ENCODE measurements at places on chromosomes 6 and 20.
A peak's percentile ranks its signal among the peaks of the same experiment; 100 is the strongest.

- DNase-seq, result no peak
Measured at GRCh38 chr6:34571388-34571787, 15.3 kb upstream of the SPDEF start.

GRCh38 chr6:15254070-15254975 lies 8.5 kb downstream of the JARID2 start:
- DNase-seq, result no peak

DNA sequence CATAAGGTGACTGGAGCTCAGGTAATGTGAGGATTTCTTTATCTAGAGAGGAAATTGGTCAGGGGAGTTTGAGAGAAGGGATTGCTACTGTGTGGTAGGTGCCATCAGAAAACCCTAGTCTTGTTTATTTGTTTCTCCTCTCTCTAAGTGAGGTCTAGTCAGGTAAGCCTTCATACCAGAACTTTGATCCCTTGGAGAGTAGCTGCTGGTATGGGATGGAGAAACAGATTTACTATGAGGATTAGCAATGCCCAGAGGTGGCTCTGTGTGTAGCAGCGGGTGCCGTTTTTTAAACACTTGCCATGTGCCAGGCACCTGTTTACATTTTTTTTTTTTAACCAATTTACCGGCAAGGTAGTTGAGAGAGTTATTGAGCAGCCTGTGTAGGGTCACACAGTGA lies 19.5 kb downstream of the CMTR1 start:
- DNase-seq, result no peak

GRCh38 chr20:3687655-3688054 lies 5.8 kb upstream of the ADAM33 start:
- DNase-seq, result no peak

DNA sequence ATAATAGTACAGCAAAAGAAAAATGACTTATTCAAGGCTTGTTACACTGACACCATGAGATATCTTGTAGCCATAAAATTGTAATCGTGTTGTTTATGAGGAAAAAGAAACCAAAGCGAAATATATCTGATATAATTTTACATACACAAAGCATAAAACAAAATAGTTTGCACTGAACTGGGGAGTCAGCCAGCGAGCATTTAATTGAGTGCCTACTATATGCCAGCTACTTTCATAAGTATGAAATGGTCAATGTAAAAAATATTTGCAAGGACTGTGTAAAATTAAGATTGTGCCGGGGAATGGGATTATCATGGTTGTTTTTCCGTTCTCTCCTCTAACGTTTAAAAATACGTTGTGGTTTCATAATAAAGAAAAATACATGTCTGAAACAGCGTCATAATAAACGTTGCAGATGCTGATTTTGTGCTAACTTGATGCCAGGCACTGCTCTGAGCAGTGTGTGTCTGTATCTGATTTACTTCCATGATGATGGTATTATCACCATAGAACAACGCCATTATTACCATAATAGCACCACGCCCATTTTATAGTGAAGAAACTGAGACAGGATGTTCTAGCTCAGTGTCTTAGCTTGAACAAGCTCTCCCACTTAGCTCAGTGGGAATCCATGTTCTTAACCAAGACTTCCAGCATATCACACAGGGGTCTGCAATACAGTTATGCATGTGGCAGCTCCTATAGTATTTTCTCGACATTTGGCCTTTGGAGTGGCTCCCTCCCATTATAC lies 144.6 kb downstream of the BCAS1 start:
- no peak for DNase-seq

DNA sequence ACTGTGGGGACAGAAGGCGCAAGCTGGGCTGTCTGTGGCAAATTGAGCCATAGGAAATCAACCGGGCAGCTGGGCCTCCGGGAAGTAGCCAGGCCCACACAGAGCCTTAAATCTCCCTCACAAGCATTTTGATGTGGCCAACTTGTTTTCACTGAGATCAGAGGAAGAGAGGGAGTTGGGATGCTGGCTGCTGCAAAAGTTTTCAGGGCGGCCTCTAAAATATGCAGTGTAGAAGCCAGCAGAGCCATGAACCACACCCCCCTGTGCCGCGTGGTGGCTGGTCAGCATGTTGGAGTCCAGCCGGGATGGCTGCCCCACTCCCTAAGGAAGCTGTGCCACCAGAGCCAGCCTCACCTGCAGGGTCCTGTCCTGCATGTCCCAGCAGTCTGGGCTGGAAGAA lies 167.4 kb downstream of the CDC5L start:
- DNase-seq, result no peak

GRCh38 chr20:25308671-25309394 lies 60.9 kb downstream of the PYGB start:
- no peak for DNase-seq

DNA sequence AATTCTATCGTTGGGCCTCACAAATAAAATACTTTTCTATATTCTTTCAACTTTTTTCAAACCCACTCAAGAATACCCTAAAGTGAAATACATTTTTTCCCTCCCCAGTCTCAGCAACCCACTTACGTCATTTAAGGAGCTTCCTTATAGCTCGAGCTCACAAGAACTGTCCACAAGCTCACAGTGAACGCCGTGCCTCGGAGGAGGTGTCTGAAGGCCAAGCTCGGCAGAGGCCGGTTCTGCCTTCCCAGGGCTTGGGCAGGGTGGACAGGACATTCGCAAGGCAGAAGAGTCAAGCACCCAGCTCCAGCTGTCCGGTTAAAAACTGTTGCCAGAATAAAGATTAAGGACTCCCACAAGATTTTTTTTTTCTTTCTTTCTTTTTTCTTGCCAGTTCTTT lies 802.3 kb downstream of the QKI start:
- DNase-seq, result no peak

- DNase-seq, result no peak
Measured at GRCh38 chr6:14240411-14241166, 123.0 kb downstream of the CD83 start.

- DNase-seq, result no peak
Measured at GRCh38 chr20:49797344-49797615, 15.3 kb upstream of the SLC9A8 start.

- no peak for DNase-seq
Measured at GRCh38 chr20:52943185-52943841, 28.8 kb upstream of the TSHZ2 start.

GRCh38 chr20:13148402-13148801 lies 72.7 kb upstream of the ISM1 start:
- no peak for DNase-seq

GRCh38 chr6:162468326-162468725 lies 259.2 kb downstream of the PRKN start:
- DNase-seq, result no peak

DNA sequence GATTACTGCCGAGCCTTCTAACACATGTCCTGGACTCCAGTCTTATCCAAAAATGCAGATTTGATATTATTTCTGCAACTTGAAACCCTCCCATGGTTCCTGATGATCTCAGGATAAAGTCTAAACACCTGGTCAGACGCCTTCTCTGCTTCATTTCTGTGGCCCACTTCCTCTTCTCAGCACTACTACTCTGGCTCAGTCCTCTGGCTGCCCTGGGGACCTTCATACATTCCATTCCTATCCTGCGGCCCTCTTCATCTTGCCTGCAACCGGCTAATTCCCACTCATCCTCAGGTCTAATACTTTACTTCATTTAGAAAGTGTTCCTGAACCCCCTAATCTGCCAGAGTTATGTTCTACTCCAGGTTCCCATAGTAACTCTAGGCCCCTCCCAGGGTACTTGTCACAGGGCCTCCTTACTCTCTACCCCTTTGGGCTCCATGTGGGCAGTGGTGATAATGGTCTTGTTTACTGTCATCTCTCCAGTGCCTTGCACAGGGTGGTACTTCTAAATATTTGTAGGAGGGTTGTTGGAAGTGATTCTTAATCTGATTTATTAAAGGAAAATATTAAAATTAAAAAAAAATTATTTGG lies 18.9 kb downstream of the MAN1A1 start:
- DNase-seq, result no peak

DNA sequence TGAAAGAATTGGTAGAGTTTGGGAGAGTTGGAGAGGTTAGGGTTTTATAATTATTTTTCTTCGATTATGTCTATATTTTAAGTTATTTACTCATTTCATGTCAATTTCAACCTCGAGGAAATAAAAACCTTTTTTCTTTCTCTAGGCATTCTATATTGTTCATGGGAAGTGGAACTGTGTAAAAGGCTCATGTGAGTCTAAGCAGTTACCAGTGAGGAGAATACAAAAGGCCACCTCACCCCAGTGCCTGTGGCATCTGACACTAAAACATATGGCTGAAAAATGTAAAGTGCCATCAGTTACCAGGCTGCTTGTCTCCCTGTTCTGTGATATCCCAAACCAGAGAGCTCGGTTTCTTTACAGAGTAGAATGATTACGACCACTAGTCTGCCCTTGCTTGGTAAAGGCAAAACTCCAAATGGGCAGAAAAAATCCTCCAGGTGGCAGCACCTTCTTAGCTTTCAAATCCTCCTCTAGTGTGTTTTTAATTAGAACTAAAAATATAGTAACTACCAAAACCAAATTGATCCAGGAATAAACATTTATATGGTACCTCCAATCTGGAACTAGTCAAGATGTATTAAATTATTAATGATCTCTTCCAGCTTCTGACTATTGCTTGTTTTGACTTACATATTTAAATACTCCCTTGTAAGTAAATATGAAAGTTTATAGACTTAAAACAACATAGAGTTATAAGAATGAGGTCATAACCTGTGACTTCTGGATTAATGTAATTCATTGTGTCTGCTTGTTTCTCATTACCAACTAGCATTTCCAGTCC lies 122.6 kb upstream of the MCHR2 start:
- DNase-seq, result peak; percentile 75

- no peak for DNase-seq
Measured at GRCh38 chr20:55052459-55052858, 577.1 kb downstream of the DOK5 start.

GRCh38 chr20:25083773-25084625 lies 2.1 kb upstream of the VSX1 start:
- no peak for DNase-seq

GRCh38 chr6:106044151-106044550 lies 42.0 kb upstream of the PRDM1 start:
- DNase-seq, result no peak

DNA sequence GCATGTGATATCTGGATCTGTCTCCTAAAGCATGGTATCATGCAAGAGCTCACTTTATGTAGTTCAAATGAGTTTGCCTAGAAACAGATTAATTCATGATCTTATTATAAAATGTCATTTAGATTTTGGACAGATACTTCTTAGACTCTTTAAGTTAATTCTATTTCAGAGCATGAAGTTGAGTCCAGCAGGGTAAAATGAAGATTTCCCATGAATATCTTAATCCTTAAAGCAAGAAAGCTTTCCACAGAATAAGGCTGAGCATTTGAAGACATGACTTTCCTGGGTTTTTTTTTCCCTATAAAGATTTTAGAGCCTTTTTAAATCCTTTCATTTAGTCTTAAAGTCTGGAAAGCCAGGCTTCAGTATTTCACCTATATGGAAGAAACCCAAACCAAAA lies 556.0 kb upstream of the GJE1 start:
- no peak for DNase-seq

DNA sequence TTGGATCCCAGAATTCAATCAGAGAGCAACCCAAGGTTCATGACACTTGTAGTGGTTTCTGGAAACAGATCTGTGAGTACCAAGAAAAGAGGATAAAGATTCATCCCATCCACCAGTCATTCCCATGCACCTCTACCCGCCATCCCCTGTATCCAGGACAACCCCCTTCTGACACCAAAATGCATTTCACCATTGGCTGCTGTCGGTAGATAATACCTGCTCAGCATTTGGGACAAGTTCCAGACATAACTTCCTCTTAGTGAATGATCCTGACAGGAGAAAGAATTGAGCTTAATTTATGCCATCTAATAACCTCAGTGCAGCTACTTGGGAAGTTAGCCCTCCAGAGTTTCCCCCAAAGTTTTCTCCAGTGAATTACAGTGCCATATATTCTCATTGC lies 329.1 kb downstream of the ZFAND3 start:
- DNase-seq, result no peak

DNA sequence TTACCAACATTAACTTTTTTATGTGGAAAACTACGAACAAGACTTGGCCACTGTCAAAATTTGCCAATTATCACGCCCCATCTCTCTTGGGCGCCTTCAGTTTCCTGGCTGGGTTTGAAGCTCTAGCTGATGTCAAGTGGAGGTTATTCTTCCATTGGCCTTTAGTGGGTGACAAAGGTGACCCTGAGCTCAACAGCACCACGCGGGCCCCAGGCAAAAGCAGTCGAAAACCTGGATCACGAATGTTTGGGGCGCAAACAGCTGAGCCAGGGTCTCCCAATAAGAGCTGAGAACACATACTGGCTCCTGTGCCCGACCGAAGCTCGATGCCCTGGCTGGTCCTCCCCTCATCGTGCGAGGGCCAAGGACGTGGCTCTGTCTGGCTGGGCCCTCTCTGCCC lies 26.8 kb downstream of the SLC17A9 start:
- DNase-seq, result no peak

DNA sequence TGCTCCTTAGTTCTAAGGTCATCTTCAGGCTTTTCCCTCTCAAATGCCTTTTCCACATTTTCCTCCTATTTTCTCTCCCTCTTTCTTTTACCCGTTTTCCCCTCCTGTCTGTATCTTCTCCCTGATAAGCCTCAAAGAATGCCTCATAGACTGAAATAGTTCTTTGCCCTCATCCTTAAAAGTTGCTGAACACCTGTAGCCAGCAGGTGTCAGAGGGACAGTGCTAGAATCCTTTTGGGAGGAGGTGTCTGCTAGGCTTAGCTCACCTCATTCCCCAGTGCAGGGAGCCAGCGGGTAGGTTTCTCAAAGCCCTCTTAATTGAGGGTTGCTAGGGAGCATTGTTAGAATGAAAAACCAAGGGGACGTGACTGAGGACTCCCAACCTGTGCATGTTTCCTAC lies 204.0 kb downstream of the TSHZ2 start:
- no peak for DNase-seq

GRCh38 chr6:115947966-115948541 lies 112.6 kb downstream of the FRK start:
- DNase-seq, result no peak

GRCh38 chr20:41510847-41511450 lies 107.2 kb downstream of the CHD6 start:
- DNase-seq, result no peak

DNA sequence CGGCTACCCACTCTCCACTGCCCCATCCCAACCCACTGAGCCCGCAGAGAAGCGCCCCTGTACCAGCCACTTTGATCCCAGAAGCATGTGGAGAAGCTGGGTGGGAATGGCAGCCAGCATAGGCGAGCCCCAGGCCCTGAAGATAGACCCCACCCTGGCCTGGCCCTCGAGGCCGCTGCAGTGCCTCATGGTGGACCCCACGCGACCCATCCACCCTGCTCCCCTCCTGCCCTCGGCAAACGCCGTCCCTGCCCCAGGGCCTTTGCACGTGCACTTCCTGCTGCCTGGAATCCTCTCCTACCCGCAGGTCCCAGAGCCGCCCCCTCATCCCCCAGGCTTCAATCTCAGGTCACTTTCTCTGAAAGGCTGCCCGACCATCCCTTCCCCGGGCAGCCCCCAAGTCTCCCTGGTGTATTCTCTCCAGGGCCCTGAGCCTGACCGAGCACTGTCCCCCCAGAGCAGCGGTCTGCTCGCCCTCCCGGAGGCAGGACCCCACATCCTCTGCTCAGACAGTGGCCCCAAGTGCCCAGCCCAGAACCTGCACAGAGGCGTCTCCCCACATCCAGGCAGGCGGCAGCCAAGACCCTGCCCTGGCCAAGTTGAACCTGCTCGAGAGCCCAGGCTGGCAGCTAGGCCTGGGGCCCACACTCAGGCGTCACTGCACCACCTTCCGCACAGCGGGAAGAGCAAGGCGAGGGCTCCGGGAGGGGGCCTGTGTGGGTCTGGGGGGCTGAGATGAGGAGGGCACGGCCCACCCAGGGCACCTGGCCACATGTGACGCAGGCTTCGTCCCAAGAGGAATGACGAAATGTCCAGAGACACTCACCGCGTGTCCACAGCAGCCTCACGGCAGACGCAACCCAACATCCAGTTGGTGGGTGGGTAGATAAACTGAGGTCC lies 14.0 kb downstream of the KCNQ2 start:
- no peak for DNase-seq

- no peak for DNase-seq
Measured at GRCh38 chr6:66328200-66328599, 621.2 kb upstream of the EYS start.

All from NCI-H1694 (cell line).